ENCODE measurements at places on chromosomes 13 and 19. TPM values are rescaled to one million over a fixed set of nuclear protein-coding genes. Genes with fewer than 3 reads are reported as not detected.

GRCh38 chr13:110161112-110161882 is 145.7 kb downstream of the COL4A1 start:
- no peak for DNase-seq
- H3K4me1 ChIP-seq: no peaks in the 10 kb centered on the region
- no peak overlapping the region for H3K4me3 ChIP-seq
- H3K27ac ChIP-seq: no peak overlapping the region

DNA sequence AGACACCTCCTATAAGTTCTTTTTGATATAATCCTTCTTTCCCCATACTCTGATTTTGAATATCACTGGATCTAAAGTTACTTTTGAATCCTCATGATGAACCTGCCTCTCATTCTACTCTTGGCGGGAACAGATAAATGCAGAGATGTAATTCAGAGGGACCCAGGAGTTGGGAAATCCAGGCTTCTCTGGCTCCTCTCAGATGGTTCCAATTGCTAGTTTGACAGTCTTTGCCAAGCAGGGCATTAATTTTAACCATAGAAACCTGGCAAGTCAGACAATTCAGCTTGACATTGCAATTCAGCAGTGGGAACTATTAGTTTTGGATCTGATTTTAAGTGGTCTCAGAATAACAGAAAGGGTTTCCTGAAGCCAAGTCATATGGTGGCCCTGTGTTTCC is 67.3 kb upstream of the KLF12 start:
- no peak overlapping the region for H3K4me3 ChIP-seq
- H3K27me3 ChIP-seq: no peaks in the 10 kb centered on the region
- H3K27ac ChIP-seq: no peak overlapping the region

- H3K4me1 ChIP-seq: peaks cover 7% of the 10 kb centered on the region
- peak overlapping the region; percentile 46 for H3K27ac ChIP-seq
- DNase-seq: peak; percentile 62
- no peaks in the 10 kb centered on the region for H3K27me3 ChIP-seq
These were observed 43.2 kb downstream of the ZNF571 start for GRCh38 chr19:37551129-37551993.

- peak; percentile 42 for DNase-seq
- H3K27me3 ChIP-seq: no peaks in the 10 kb centered on the region
- no peak overlapping the region for H3K4me3 ChIP-seq
- peaks cover 14% of the 10 kb centered on the region for H3K4me1 ChIP-seq
These were observed 357.2 kb downstream of the DLEU7 start for GRCh38 chr13:50485979-50486935.

GRCh38 chr19:8412783-8413628 is at the start of gene MARCHF2:
MARCHF2 (plus strand) TSS chr19:8413305; CDS start chr19:8421841, 8,536 bp downstream.
- no peaks in the 10 kb centered on the region for H3K27me3 ChIP-seq
- DNase-seq: peak; percentile 97
- H3K4me1 ChIP-seq: peaks cover 22% of the 10 kb centered on the region
- H3K4me3 ChIP-seq: peak within 1 kb of the TSS; percentile 53
- H3K27ac ChIP-seq: no peak within 1 kb of the TSS

GRCh38 chr13:60540276-60540675 is 143.3 kb downstream of the TDRD3 start:
- H3K4me3 ChIP-seq: no peak overlapping the region
- H3K4me1 ChIP-seq: no peaks in the 10 kb centered on the region
- no peak for DNase-seq

DNA sequence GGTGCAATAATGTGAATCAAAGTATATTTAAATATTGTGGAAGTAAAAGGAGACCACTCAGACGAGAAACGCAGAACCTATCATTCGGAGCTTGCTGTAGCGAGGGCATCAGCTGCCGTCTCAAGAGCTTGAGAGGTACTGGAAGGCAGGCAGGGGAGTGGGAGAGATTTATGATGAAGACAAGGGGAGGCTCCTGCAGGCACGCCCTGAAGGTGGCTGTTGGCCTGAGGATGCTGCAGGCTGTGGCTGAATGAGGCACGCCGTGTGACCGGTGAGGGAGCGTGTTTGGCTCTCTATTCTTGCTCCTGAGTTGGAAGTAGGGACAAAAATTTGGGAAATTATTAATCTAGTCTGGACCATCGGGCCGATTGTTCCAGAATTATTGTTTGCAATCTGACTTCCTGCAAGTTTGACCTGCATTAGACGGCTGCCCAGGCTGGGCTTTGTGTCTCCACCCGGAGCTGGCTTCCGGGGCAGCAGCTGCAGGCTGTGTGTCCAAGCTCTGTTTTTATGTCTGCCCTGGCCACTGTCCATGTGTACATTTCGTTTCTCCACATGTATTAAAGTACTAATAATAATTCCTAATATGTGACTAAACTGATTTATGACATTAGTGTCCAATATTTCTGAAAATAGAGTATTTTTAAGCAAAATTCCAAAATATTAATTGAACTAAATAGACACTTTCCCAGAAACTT is 91.1 kb upstream of the ANKRD10 start:
- no peak for DNase-seq
- H3K4me3 ChIP-seq: no peak overlapping the region
- peaks cover 11% of the 10 kb centered on the region for H3K4me1 ChIP-seq
- no peaks in the 10 kb centered on the region for H3K36me3 ChIP-seq
- no peak overlapping the region for H3K27ac ChIP-seq

DNA sequence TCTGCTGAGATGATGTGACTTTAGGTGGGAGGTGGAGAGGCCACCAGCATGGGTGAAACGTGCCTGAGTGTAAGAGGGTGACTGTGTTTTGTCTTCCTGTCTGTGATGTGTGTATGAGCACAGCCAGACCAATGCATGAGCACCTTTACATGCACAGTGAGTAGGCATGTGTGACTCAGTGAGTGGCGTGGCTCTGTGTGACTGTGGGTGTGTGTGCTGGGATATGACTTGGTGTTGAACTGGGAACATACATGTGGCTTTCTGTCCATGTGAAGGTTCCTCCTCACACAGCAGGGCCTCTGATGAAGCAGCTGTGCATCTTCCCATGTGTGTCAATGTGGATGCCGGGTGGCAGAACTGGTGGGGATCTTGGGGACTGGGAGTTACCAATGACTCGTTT is 19.9 kb upstream of the LGALS13 start:
- H3K27ac ChIP-seq: no peak overlapping the region
- H3K4me1 ChIP-seq: no peaks in the 10 kb centered on the region
- H3K27me3 ChIP-seq: no peaks in the 10 kb centered on the region
- no peak overlapping the region for H3K4me3 ChIP-seq
- DNase-seq: no peak

DNA sequence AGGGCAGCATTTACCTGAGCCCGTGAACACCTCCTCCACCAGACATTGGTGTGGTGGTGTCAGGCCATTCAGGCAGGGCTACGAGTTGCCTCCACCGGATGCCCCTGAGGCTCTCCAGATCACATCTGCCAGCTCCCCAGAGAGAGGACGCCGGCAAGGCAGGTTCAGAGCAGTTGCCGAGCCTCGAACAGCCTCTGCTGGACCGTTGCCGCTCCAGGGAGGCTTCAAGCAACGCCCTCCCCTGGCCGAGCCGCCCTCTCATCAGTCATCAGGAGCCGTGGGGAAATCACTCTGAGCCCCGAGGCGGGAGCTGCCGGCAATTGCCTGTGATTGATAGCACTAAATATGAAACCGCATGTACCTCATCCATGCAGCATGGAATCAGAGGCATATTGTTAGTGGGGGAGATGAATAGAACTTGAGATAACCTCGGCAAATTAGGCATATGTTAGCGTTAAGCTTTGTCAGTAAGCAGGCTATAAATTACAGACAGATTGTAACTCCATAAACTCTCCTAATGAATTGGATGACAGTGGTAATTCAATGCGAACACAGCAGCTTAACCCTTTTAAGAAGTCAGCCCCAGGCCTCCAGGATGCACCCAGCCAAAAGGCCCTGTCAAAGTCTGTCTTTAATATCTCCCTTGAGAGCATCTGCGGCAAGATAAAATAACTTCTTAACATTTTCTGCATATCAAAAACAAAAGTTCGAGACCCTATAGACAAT is 29.8 kb upstream of the SPACA7 start:
- no peak overlapping the region for H3K27ac ChIP-seq
- no peak overlapping the region for H3K4me3 ChIP-seq
- no peak for DNase-seq
- peaks cover 9% of the 10 kb centered on the region for H3K27me3 ChIP-seq
- H3K36me3 ChIP-seq: no peaks in the 10 kb centered on the region
- no peaks in the 10 kb centered on the region for H3K4me1 ChIP-seq

DNA sequence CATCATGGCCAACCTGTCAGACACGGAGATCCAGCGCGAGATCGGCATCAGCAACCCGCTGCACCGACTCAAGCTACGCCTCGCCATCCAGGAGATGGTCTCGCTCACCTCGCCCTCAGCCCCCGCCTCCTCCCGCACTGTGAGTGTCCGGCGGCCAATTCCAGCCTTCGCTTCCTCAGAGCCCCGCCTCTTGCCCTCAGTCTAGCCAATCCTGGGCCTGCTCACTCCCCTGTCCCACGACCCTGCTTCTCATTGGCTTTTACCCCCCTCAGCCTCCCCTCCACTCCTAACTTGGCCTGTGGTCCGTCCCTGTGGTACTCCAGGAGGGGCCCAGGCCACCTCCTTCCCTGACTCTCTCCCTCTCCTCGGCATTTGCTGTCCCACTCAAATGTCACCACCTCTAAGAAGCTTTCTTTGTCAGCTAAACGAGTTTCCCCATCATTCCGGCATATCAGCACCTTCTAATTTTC is 12.3 kb downstream of the HRC start:
- H3K36me3 ChIP-seq: no peaks in the 10 kb centered on the region
- H3K4me3 ChIP-seq: peak overlapping the region; percentile 46
- peaks cover 14% of the 10 kb centered on the region for H3K4me1 ChIP-seq
- no peaks in the 10 kb centered on the region for H3K27me3 ChIP-seq
- H3K27ac ChIP-seq: peak overlapping the region; percentile 43

- no peak overlapping the region for H3K27ac ChIP-seq
- no peak for DNase-seq
- H3K36me3 ChIP-seq: no peaks in the 10 kb centered on the region
- no peaks in the 10 kb centered on the region for H3K27me3 ChIP-seq
- no peak overlapping the region for H3K4me3 ChIP-seq
These were observed 14.3 kb downstream of the PEPD start for GRCh38 chr19:33507021-33507956.

Gene ZNF880
- total RNA-seq: 0.47 TPM

Gene PSENEN
- total RNA-seq: 63.1 TPM

Gene CYP2F1
- not detected for total RNA-seq

Gene BABAM1
- total RNA-seq: 115 TPM

Data from K562 (cell line).